ENCODE measurements at places on chromosomes 1 and 21.
A peak's percentile ranks its signal among the peaks of the same experiment; 100 is the strongest.

- no peak for DNase-seq
Measured at GRCh38 chr1:229815961-229816360, 189.9 kb downstream of the URB2 start.

GRCh38 chr1:93453911-93454310, 6.0 kb downstream of the FNBP1L start:
- DNase-seq: no peak

DNA sequence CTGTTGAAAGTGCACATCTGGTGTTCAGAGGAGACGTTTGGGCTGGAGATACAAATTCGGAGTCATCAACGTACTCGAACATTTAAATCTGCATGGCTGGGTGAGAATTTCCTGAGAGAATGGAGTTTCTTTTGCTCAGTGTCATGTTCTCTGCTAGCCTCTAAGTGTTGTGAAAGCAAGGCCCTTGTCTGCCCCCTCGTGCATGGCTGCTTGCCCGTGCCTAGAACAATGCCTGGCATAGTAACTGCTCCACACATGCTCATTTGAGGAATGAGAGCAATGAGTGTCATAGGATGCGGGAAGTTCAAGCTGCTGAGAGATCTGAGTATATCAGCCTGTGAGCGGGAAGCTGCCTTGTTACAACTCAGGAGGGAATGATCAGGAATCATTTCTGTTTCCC, 171.1 kb upstream of the CSF3R start:
- DNase-seq: no peak

- DNase-seq: no peak
Measured at GRCh38 chr1:84303314-84303830, 1.9 kb downstream of the SAMD13 start.

DNA sequence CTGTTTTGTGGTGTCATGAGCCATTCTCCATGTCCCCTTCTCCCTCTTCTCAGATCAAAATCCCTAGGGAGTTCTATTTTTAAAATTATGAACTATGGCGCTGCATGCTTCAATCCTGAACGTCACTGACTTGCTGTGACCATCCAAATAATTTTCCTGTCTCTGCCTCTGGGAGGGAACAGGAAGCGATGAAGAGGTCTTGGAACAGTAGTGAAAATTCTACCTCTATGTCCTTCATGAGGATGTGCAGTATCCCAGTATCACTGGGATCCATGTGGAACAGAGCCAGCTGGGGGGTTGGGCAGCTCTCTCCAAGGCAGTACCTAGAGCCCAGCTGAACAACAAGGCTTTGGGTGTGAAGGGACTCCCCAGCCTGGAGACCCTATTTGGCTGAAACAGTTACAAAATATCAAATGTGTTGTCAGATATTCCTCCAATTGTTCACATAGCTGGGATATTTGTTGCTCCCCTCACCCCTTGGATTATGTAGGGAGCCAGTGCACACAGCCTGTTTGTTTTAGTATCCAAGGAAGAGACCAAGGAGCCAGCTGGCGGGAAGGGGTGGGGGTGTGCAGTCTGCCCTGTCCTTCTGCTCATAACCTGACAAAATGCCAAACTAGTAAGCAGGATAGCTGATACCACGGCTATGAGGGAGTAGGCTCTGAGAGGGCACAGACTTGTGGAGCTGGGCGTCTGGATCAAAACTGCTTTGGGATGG, 7.6 kb downstream of the DCLRE1B start:
- DNase-seq: no peak

- DNase-seq: no peak
Measured at GRCh38 chr1:67332653-67333529, 25.2 kb downstream of the IL12RB2 start.

DNA sequence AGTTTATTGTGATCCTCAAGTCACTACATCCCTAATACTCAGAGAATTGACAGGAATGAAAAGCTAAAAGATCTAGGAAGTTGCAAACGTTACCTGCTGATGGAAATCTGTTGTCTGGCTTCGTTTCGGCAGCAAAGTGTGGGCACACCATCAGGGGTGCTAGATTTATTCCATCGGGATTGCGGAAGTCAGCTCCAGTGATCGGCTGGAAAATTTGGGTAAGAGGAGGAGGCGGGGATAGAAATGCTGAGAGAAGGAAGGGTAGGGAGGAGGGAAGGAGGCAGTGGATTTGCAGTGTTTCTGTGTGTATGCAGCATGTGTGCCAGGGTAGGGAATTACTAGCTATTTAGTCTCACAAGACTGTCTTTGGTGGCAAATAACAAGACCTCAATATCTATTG, at the start of gene CTSK:
TSS of gene CTSK (minus strand) at position 140 of the 400 bp plus-strand sequence. CDS start 1,455 bp downstream, outside the sequence.
- DNase-seq: no peak

- no peak for DNase-seq
Measured at GRCh38 chr1:183871601-183872000, 66.7 kb downstream of the RGL1 start.

- DNase-seq: no peak
Measured at GRCh38 chr1:44406737-44407429, 1.8 kb downstream of the RNF220 start.

- DNase-seq: no peak
Measured at GRCh38 chr1:162383516-162383915, 2.0 kb downstream of the C1orf226 start.

DNA sequence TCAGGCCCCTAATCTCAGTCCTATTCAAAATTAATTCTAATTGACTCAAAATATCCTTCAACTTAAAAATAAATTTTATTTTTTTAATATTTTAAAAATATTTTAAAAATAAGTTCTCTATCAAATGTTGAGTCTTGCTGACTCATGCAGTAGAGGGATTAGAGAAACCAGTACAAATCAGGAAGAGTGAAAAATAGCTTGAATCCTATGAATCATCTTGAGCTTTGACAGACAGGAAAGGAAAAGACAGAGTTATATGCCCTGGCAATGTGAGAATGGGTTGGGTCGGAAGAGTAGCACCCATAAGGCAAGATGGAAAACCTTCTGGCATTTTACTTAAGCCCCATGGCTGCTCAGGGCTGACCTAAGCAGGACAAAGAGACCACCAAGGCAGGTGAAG, 346.6 kb upstream of the RUNX1 start:
- no peak for DNase-seq

DNA sequence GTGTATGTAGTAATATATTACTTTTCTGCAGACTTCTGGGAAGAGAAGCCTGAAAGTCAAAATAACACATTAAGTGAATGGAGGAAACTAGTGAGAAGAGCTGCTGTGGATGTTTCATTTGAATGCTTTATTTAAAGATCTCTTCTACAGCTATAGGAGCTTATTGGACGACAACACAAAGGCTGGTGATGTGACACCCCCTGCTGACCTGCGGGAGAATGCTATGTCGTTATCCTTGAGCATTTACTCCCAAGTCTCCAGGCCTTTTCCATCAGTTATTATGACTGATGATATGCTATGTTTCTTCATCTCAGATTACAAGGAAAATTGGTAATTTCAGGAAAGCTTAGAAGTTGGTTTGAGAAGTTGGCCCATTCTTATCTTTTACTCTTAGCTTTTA, 22.3 kb upstream of the PLA2G4A start:
- no peak for DNase-seq

GRCh38 chr21:29195981-29196669, 65.7 kb downstream of the MAP3K7CL start:
- DNase-seq: peak; percentile 58

DNA sequence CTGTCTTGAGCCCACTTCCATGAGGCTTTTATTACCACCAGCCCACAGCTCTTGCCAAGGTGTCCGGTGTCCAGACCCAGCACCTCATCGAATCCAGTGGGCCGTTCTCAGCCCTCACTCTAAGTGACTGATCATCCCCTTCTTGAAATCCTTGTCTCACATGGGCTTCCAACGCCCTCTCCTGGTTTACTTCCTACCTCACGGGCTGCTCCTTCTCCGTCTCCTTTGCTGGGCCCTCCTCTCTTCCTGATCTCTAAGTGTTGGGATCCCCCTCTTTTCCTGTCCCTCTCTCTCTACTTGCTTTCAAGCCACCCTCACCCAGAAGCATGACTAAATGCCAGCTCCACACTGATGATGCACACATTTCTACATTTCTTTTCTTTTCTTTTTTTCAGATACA, 9.0 kb upstream of the RHBG start:
- no peak for DNase-seq

DNA sequence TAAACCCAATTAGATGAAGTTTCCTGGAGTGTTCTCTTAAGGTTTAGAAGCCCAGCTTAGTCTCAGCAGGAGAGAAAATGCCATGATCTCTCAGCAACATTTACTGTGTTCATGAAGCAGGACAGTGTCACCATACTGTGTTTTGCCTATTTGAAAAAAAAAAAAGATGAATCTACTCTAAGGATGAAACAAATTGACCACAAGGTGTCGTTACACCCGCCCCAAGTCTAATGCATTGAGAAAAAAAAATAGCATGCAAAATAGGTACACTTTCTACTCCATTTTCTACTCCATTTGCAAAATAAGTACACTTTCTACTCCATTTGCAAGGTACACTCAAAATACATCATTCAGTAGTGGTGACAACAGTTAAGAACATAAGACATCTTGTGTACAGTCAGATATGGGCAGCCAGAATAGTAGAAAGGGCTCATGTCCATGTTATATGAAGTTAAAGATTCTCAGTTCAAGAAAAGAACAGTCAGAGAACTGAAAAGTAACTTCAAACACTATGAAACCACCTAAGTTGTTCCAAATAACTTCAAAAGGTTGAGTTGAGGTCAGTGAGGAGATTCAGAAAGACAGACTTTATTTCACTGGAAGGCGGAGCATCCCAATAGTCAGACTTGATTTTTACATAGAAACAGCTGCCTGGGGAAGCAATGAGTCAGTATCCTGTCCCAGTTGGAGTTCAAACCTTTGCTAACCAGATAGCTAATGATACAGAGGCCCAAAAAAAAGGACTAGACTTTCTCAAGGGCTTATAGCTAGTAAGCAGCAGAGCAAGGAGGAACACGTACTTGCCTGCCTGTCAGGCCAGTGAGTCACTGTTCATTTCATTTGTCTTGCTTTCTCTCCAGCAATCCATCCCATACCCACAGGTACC, 13.3 kb downstream of the PLPPR5 start:
- DNase-seq: no peak

All from stimulated activated CD4-positive, alpha-beta T cell treated with anti-CD3 and anti-CD28 coated beads, Interleukin-2, amount 100 ng/mL, for 48 hours (primary cell).